ENCODE measurements at places on chromosomes 5 and 9. TPM values are rescaled to one million over a fixed set of nuclear protein-coding genes. Genes with fewer than 3 reads are reported as not detected.

- DNase-seq: no peak
Measured at GRCh38 chr5:144465441-144465840, 294.8 kb downstream of the KCTD16 start.

The PPP3R2 gene
- not detected for total RNA-seq

DNA sequence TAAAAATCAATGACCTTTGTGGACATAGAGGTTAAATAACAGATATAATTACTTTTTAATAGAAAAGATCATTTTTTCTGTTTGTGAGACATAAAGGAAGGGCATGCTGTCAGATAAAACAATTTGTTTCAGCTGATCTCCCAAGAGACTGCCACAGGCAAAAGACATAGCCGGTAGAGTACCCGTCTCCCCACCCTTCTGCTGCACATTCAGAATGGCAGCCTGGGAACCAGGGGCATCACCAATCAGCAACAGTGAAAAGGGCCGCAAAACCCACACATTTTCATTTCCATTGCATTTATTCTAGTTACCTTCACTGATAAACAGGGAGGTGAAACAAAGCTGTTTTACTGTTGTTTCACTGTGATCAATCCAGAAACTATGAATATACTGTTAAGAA lies 357.7 kb downstream of the ARRDC3 start:
- no peak for DNase-seq

GRCh38 chr5:39700523-39700922 lies 275.7 kb upstream of the DAB2 start:
- no peak for DNase-seq

The FOCAD gene
- 73.9 TPM for total RNA-seq

The ACOT12 gene
- total RNA-seq: not detected

All from IMR-90 (cell line).